RCC 7860 (cell line): ENCODE measurements at places on chromosomes 12 and 14.
A peak's percentile ranks its signal among the peaks of the same experiment; 100 is the strongest.

DNA sequence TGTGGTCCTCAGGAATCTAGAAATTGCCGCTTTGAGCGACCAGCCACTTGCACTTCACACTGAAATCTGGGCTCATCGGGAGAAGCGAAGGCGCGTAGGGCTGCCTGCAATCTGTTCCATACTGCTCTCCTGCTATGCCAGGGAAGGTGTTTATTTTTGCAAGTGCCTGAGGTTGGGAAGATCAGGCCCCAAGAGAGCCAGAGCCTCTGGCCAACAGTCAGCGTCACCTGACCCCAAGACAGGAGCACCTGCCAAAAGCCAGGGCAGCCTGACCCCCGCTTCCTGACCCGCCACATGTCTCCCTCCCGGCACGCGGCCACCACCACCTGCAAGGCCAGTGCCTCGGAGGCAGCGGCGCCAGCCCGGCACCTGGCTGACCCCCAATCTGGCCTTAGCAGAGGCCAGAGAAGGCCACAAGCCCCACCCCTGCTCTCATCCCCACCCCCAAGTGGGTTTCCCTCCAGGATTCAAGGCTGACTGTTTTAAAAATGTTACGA, 94.4 kb downstream of the CHGA start:
- no peak for DNase-seq

- no peak for DNase-seq
These were observed 37.2 kb upstream of the YY1 start for GRCh38 chr14:100201701-100202100.

- DNase-seq = no peak
These were observed at the start of gene CNTN1 for GRCh38 chr12:40691913-40692764. CNTN1 (plus strand) TSS chr12:40692439.

- DNase-seq = no peak
These were observed 1508.5 kb upstream of the FLRT2 start for GRCh38 chr14:84021433-84021832.

GRCh38 chr12:127273626-127274025, 993.3 kb upstream of the TMEM132C start:
- DNase-seq = peak; percentile 93

GRCh38 chr12:67091204-67091603, 178.0 kb upstream of the CAND1 start:
- DNase-seq = no peak

- DNase-seq = peak; percentile 13
These were observed 70.1 kb downstream of the SLC6A15 start for GRCh38 chr12:84842406-84843013.

GRCh38 chr12:132336451-132337413, 7.3 kb upstream of the GALNT9 start:
- no peak for DNase-seq

- DNase-seq = no peak
These were observed 142.7 kb upstream of the SEL1L start for GRCh38 chr14:81676395-81676794.

DNA sequence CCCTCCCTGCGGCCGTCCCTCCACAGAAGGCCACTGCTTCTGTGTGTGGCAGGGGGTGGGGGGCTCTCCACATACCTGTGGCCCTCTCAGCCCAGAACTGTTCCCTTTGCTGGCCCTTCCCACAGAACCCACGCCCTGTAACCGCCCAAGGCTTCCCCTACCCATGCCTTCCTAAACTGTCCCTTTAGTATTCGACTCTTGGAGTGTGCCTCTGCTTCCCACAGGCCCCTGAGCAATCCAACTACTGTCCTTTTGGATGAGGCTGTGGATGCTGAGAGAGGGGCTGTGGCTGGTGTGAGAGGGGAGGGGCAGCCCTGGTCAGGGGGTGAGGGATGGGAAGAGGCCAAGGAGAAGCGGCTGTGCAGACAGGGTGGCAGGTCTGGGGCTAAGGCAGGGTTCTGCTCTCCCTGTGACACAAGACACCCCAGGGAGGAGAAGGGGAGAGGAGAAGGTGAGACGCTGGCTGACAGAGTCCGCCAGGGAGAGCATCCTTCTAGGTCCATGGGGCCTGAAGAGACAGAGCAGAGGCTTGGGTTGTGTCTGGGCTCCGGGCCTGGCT, 46.0 kb downstream of the DLK1 start:
- DNase-seq = no peak

DNA sequence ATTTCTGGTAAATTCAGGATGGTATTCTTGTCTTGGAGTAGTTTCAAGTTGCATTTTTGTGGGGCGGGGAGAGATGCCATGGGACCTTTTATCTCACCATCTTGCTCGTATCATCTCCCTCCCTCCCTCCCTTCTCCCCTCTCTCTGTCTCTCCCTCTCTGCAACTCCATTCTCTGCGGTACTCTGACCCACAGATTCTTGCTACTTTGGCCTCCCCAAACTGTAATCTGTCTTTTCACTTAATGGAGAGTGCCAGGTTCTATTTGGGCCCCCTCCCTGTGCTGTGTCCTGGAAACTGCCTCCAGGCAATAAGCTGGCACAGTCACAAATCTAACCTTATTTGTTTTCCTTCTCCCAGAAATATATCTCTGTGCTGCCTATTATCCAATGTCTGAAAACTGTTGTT, 175.2 kb downstream of the PAWR start:
- DNase-seq = no peak

GRCh38 chr12:130788515-130788914, 50.5 kb downstream of the STX2 start:
- no peak for DNase-seq
